Hindlimb muscle (tissue), 1 donor: ENCODE measurements at places on chromosomes 6 and 20.

DNA sequence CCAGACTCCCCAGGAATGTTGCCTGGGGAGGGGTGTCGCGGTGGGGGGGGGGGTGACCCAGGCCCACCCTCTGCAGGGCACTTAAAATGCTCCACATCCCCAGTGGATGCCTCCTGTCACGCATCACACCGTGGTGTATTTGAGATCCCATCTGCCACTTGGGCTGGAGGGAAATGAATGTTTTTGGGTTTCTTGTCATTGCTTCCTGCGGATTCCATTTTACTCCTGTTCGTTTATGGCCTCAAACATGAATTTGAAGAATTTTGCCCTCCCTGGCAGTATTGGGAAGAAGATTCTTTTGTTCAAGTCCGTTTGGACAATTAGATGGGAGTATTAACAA lies 544 bp upstream of the KHDC1 start:
- DNase-seq, result no peak

DNA sequence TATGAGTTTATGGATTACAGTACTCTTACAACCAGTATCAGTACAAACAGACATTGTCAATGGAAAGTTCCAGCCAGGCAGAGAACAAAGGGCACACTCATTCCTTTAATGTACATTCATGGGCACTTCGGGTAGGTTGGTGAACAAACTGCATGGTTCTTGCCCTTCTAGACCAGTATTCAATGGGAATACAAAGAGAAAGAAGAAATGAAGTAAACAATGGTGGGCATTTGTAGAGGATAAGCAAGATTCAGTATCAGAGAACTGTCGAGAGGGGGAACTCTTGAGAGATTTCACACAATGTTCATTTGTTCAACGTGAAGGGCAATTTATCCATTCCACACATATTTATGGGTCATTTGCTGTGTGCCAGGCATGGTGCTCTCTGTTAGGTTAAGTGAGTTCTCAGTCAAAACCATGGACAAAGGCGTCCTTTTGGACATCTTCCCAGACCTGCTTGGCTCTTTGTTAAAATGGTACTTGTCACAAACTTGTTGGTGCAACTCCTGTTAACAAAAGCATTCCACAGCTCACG lies 714.8 kb downstream of the DHX35 start:
- DNase-seq, result no peak

- DNase-seq, result no peak
These were observed 88.8 kb downstream of the MAP3K4 start for GRCh38 chr6:161080263-161080970.

DNA sequence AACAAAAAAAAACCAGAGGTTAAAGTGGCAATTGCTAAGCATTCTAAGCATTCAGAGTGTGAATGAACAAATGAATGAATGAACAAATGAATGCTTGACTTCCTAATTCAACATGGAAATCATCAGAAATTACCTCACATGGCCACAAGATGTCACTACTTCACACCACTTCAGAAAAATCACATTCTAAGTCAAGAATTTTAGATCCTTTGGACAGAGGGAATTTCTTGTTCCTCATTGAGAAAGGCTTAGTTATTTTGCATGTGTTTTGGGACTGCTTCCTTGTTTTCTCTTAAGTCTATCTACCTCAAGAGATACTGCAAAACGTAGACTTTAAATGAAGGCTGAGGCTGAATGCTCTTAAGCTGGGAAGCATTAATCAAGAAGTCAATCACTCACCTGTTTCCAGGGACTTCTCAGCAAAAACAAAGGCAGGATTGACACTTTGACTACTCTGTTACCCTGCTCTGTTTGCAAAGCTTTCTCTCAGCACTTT lies 120.2 kb downstream of the MBOAT1 start:
- DNase-seq, result peak; percentile 27

GRCh38 chr6:46983007-46983411 lies 59.1 kb downstream of the ADGRF1 start:
- no peak for DNase-seq

DNA sequence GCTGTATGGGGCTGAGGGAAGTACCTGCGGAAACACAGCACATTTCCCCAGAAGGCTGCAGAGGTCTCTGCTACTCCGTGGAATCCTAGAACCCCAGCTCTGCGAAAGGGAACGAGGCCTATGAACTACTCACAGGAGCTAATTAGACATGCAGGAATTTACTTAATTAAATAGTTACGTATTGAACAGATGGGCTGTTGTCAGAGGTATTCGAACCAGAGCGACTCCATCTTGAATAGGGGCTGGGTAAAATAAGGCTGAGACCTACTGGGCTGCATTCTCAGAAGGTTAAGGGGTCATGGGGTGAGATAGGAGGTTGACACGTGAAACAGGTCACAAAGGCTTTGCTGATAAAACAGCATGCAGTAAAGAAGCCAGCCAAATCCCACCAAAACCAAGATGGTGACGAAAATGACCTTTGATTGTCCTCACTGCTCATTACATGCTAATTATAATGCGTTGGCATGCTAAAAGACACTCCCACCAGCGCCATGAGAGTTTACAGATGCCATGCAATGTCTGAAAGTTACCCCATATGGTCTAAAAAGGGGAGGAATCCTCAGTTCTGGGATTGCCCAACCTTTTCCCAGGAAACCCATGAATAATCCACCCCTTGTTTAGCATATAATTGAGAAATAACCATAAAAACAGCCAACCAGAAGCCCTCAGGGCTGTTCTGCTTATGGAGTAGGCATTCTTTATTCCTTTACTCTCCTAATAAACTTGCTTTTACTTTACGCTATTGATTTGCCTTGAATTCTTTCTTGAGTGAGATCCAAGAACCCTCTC lies 14.7 kb upstream of the SSTR4 start:
- no peak for DNase-seq

GRCh38 chr20:52294106-52294628 lies 102.6 kb upstream of the ZFP64 start:
- no peak for DNase-seq

DNA sequence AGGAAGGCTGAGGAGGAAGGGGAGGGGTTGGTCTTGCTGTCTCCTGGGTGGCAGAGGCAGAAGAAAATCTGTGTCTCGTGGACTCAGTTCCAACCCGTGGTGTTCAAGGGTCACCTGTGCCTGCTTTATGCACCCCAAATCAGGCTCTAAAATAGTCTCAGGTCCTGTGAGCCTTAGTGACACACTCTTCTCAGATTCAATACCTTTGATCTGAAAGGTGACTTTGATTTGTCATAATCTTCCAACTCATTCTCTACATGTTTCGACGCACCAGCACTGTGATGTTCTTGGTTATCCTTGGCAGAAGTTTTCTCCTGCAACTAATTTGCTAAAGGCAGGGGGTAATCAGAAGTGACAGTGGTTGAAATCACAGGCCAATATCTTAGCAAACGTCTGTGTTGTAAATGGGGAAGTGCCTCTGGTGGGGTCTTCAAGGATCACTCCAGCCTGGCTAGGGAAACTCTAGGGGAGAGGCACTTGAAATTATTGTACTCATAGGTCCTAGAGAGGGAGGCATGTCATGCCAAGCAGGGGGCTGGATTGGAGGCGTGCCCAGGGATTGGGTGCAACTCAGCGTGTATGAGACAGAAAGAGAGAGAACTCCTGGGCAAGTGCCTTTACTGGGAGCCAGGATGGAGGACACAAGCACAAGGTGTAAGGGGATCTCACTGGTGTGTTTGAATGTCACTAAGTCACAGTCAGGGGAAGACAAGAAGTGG lies 19.0 kb upstream of the PRND start:
- DNase-seq, result no peak

DNA sequence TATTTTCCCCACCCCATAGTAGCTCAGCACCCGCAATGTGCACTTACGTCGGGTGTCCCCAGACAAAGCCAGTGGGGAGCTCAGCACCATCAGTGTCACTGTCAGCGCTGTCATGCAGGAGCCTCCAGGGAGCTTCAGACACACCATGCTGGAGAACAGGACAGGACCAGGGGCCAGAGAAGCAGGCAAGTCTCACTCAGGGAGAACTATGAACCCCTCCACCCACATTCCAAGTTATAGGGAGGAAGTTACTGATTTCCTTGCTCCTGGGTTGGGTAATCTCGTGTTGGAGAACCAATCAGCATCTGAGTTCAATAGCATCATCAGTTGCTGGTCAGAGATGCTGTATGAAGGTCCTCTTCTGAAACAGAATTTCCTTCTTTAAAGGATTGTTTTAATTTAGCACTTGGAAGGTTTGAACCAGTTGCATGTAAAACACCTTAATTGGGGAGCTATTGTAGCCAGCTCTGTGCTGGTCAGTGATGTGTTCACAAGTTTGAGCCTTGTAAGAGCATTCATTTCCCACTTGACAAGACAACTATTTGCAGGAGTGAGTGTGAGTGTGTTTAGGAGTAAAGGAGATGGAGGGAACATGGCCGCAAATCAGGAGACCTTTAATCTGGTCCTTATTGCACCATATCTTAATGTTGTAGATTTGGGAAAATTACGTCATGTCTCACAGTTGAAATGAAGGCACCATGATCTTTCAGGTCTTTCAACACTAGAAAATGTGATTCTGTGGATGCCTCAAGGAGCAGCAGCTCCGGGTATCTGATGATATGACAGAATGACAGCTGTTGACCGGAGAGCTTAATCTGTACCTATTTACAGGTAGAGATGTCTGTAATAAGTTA lies at the start of gene HLA-DRB1:
Gene HLA-DRB1, minus strand, starts transcription at position 253 of the 854 bp plus-strand sequence. Its CDS starts 106 bp downstream, at position 147.
- DNase-seq, result no peak

DNA sequence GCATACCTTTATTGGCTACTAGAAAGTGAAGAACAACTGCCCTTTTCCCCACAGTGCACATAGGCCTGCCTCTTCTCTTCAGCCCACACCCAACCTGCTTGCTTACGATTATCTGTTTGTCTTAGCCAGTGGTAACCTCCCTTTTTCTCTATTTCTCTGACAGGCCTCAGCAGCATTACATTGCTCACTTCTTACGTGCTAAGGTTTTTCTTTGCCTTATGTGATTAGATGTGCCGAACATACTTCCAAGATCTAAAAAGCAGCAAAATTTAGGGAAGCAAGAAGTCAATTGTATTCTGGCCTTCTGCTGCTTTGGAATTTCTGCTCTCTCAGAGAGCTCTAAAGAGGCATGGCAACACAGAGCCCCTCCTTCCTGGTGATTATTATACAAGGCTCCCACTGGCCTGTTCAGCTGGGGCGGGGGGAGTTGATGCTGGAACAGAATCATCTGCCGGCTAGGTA lies 7.0 kb downstream of the B4GALT5 start:
- DNase-seq, result no peak

GRCh38 chr6:111047244-111047643 lies 40.1 kb upstream of the SLC16A10 start:
- DNase-seq, result no peak

- DNase-seq, result no peak
These were observed 111.9 kb downstream of the MAP3K4 start for GRCh38 chr6:161103475-161103874.

- no peak for DNase-seq
These were observed 861 bp upstream of the HLA-A start for GRCh38 chr6:29941471-29941870.

- DNase-seq, result no peak
These were observed 580.7 kb downstream of the LMBRD1 start for GRCh38 chr6:69216127-69216526.

GRCh38 chr6:156413154-156413553 lies 364.0 kb upstream of the ARID1B start:
- DNase-seq, result no peak

- peak; percentile 56 for DNase-seq
These were observed 55.1 kb downstream of the MYLK4 start for GRCh38 chr6:2695454-2696095.

GRCh38 chr20:47143657-47144056 lies 212.8 kb downstream of the ZMYND8 start:
- DNase-seq, result no peak

- DNase-seq, result no peak
These were observed 5.5 kb downstream of the GMNN start for GRCh38 chr6:24780206-24780605.

- no peak for DNase-seq
These were observed 116.5 kb upstream of the BMP2 start for GRCh38 chr20:6651016-6651415.

- DNase-seq, result no peak
These were observed 418 bp downstream of the TNXB start for GRCh38 chr6:32108727-32109113.

- DNase-seq, result no peak
These were observed 22.3 kb downstream of the MDN1 start for GRCh38 chr6:89797317-89797716.

DNA sequence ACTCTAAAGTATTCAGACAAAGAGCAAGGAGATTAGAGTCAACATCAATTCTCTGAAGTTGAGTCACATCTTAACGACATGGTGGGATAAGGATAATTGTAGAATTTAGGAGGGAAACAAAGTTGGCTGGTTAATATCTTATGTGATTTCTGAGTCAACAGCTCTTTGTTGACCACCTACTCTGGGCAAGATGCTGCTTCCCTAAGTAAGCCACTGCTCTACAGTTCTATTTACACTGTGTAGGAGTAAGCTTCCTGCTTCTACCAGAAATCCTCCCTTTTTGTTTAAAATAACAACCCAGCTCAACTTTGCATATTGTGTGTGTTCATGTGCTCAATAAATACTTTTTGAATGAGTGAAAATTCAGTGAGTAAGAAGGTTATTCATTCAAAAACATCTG lies 3.1 kb downstream of the HS3ST5 start:
- no peak for DNase-seq

GRCh38 chr6:152123076-152123475 lies 315.6 kb downstream of the ESR1 start:
- no peak for DNase-seq

- peak; percentile 8 for DNase-seq
These were observed 429.1 kb downstream of the HTR1B start for GRCh38 chr6:77034161-77034560.

DNA sequence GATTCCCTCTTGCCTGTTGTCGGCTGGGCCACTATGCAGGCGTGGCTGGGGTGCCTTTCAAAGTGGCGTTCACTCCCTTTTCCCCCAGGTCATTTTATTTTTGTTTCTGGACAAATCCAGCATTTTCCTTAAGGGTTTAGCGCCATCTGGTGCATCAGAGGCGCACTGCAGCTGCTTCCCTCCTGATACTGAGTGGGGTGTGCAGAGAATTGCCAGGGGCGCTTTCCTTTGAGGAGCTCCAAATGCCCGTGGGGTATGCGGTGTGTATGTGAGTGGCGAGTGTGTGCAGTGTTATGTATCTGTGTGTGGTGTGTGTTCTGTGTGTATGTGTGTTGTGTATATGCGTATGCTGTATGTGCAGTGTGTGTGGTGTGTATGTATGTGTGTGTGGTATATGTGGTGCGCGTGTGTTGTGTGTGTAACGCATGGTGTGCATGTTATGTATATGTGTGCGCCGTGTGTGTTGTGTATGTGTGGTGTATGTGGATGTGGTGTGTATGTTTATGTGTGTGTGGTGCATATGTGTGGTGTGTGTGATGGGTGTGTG lies 100.1 kb upstream of the AGPAT4 start:
- peak; percentile 60 for DNase-seq

GRCh38 chr6:42901538-42901957 lies 14.3 kb upstream of the PTCRA start:
- peak; percentile 79 for DNase-seq

DNA sequence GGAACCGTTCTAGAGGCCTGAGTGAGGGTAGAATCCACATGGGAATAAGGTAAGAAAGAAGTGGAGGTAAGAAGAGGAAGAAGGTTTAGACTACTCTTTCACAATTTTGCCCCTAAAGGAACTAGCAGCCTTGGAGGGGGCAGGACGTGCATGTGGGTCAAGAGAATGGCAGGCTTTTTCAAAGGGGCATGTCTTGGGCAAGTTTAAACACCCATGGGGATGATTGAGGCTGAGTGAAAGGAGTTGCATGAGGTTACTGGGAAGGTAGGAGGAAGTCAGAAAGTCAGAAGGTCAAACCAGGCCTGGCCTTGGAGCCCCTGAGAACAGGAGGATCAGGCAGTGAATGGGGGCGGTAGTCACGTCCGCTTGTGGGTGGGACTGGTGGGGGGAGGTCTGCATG lies 10.2 kb downstream of the ADA start:
- no peak for DNase-seq

GRCh38 chr6:5004373-5005037 lies 668 bp upstream of the RPP40 start:
- no peak for DNase-seq

GRCh38 chr20:62636446-62636845 lies 5.9 kb upstream of the SLCO4A1 start:
- DNase-seq, result no peak
